ENCODE measurements at places on chromosomes 4 and X.

DNA sequence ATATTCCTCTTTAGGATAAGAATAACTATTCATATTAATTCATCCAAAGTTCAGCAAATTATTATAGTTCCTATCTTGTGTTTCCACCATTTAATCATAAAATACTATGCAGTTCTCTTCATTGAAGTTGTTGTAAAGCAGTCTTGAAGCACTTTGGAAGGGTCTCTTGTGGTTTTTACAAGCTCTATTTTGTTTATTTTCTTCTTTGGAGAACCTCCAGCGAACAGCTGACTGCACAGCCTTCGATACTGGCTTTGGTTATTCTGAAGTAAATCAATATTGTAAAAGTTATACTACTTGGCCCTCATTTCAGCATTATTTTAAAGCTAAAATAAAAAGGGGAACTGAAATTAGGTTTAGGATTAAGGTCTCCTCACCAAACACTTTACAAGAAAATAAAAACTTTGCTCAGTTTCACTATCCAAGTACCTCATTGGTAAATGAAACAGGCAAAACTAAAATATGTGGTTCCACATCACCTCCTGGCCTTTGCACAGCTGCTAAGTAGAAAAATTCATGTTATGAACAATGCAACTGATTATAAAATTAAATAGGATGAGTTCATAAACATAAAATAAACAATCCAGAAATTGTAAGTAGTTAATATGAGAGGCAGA lies 1629.2 kb upstream of the ADGRL3 start:
- no peak for DNase-seq

DNA sequence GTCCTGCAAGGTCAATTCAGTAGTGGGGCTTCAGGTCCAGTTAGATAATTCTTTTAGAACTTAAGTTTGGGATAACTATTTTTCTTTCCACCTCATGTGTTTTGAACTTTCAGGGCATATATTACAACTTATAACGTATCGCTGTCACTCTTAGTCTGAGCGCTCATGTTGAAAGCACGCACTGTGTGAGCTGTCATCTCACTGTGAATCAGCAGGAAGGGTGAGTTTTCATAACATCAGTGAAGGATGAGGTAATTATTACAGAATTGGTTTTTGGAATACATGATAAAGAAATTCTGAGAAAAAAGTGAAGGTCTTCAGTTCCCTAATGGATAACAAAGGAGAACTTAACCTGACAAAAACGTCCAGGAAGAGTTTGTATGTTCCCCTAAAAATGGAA lies 45.1 kb upstream of the SLC4A4 start:
- peak; percentile 33 for DNase-seq

GRCh38 chr4:130092187-130093015 lies 996.4 kb downstream of the C4orf33 start:
- DNase-seq, result no peak

DNA sequence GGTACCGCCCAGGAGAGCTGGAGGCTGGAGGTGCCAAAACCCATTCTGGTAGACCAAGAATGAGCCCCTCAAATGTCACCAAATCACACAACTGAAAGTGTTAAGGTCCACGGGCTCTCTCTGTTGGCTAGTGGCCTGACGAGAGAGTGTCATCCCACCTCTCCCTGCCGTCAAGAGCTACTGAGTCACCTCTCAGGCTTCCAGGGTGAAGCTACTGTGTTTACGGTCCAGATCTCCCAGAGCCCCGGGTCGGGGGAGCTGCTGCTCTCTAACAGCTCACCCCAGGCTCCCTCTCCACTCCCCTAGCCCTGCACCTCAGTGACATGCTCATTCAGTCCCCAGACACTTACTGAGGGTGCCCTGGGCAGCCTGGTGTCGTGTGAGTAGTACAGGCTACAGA lies 59.2 kb downstream of the ADGRG2 start:
- no peak for DNase-seq

DNA sequence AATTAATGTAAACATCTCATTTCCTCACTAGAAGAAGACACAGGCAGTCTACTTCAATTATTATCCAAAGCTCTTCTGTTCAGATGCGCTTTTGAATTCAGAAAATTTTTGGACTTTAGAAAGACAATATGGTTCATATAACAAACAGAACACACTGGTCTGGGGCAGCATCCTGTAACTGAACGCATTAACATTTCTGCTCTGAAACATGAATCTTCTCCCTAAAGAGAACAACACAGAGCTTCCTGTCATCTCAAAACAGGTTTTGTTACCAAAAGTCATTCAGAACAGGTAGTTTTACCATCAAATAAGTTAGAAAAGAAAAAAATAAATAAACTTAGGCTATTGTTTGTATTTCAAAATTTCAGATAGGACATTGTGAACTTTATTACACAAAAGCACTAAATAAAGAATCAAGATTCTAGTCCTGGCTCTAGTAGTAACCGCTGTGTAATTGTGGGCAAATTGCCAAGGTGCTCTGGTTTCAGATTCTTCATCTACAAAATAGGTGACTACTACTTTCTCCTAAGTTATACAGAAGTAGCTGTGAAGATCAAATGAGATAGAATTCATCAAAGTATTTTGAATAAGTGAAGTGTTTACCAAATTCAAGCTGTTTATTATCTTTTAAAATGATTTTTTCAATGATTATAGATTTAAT lies 252.3 kb upstream of the RASGEF1B start:
- peak; percentile 38 for DNase-seq

DNA sequence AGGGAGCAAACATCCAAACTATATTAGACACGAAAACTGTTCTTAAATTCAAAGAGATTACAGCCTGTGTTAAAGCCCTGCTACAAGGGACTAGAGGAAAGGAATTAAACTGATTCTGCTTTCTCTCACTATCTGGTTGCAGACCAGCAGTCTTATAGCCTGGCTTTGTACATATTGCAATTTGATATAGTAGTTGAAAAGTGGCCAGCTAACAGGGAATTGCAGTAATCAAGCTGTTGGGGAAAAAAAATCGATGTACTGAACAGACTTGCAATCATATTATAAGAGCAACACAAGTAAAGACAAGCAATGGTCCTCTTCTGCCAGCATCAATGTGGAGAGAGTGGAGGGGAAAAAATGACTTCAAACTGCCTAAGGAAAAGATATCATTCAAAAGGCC lies 364.4 kb upstream of the EPHA5 start:
- no peak for DNase-seq

GRCh38 chr4:88859191-88859812 lies 161.7 kb upstream of the NAP1L5 start:
- no peak for DNase-seq

DNA sequence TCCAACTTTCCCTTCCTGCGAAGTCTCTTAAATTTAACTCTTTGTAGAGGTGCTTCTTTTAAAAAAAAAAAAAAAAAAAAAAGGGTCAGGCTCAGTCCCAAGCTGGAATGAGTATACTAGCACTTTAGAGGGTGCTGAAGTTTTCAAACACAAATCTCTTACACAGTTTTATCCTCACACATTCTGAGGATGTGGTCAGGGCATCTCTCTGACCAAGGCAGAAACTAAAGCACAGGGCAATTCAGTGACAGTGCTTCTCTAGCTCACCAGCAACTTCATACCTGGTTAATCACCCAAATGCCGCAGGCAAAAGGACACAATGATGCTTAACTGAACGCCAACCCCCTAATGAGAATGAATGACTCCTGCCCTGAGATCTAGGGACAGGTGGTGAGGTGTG lies 9.8 kb upstream of the PGM2 start:
- no peak for DNase-seq

GRCh38 chr4:122764821-122765215 lies 32.3 kb downstream of the BBS12 start:
- DNase-seq, result peak; percentile 65

DNA sequence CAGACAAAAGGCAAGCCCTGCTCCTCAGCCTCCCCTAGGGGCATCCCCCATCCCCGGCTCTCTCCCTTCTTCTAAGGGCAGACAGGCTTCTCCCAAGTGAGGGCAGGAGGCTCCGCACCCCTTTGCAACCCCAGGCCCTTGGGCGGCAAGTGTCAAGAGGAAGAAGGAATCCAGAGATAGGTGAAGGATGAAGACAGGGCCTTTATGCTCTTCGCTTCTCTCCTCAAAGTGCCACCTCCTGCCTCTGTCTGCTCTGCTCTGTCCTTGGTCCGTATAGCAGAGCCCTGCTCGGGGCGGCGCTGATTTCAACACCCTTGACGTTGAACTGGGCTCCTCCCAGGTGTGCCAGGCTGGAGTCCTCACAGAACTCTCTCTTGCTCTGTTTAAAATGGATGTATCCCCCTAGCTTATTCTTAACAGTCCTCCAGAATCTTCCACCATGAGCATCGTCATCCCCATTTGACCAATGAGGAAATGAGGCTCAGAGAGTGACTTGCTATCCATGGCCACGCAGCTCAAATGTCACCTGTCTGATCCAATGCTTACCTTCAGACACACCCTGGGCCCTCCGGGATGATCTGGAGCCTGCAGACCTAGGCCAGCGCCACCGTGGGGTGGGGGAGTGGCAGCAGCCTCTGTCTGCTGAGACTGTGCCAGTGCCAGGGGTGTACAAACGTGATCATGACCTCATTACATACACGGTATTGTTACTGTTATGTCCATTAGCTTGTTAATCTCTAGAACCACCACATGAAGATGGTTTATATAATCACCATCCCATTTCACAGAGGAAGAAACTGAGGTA lies 99.8 kb downstream of the PHKA2 start:
- no peak for DNase-seq

DNA sequence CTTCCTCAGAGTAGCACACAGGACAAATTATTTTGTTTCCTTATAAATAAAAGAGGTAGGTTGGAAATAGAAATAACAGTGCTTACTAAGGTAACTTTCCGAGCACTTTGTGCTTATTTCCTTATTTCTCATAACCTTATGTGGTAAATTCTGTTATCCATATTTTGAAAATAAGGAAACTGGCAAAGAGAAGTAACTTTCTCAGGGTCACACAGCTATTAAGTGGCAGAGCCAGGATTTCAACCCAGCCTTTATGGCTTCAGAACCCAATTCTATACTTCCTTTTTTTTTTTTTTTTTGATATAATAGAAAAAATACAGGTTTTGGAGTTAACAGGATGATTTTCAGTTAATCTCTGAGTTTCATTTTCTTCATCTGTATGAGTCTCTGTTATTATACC lies 3.3 kb downstream of the UTP3 start:
- DNase-seq, result peak; percentile 78

- no peak for DNase-seq
Measured at GRCh38 chr4:25513814-25514213, 136.8 kb downstream of the ANAPC4 start.

GRCh38 chrX:48589482-48590162 lies 7.7 kb upstream of the WDR13 start:
- DNase-seq, result no peak

- DNase-seq, result no peak
Measured at GRCh38 chrX:102129473-102129872, 4.0 kb downstream of the TCEAL2 start.

GRCh38 chrX:53354669-53355068 lies 67.8 kb downstream of the SMC1A start:
- DNase-seq, result peak; percentile 26

DNA sequence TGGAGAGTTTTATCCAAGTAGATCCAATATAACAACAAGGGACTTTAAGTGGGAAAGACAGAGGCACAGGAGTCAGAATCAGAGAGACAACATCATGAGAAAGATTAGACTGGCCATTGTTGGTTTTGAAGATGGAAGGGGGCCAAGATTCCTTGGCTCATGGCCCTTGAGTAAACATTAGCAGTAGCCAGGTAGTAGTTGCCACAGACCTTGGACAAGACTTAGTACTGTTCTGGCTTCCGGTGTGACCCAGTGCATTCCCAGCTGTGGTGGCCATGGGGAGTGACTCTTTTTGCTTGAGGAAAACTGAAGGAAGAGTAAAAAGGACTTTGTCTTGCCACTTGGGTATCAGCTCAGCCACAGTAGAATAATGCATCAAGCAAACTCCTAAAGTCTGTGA lies 462.2 kb upstream of the CPXCR1 start:
- no peak for DNase-seq

DNA sequence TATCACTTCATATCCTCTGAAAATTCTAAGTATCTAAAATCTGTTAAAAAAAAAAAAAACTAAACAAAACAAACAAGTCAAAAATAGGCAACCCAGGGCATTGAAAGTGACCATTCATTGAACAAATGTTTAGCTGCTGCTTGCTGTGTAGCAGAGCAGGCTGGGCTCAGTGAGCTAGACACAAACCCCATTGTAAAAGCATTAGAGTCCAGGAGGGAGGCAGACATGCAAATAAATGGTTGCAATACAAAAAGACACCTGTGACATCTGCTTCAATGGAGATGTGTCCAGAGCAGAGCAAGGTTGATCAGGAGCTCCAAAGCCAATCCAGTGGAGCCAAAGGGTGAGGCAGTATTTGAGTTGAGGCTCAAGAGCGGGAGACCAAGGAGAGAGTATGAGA lies 267.3 kb upstream of the GATB start:
- no peak for DNase-seq

DNA sequence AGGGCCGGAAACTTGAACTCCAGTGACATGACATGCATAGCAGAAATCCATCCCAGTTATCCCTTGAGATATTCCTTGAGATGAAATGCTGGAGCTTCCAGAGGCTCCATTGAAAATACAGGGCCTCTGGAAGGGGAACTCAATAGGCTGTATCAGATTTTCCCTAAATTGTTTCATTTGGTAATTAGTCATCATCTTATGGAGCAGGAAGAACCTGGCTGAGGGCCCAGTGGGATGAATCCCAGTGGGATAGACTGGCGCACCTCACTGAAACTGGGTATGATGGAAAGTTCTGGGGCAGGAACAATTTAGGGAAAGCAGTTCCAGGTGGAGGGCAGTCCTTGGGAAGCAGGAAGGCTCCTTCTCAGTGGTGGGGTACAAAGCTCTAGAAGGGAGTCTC lies 307.8 kb upstream of the DIPK2B start:
- no peak for DNase-seq

- no peak for DNase-seq
Measured at GRCh38 chr4:4981427-4981826, 37.8 kb downstream of the CYTL1 start.

GRCh38 chrX:39814391-39814790 lies 283.4 kb downstream of the BCOR start:
- DNase-seq, result no peak

All from inflammatory macrophage treated with lipopolysaccharide for 1 hour (primary cell).